Mammary epithelial cell (primary cell): ENCODE measurements at places on chromosomes 2 and 18.

- DNase-seq, result no peak
Observed at GRCh38 chr2:221571025-221571550, 1.0 kb downstream of the EPHA4 start.

GRCh38 chr2:126639276-126639675, 16.7 kb upstream of the GYPC start:
- no peak for DNase-seq

- no peak for DNase-seq
Observed at GRCh38 chr2:160254189-160254762, 54.2 kb upstream of the ITGB6 start.

DNA sequence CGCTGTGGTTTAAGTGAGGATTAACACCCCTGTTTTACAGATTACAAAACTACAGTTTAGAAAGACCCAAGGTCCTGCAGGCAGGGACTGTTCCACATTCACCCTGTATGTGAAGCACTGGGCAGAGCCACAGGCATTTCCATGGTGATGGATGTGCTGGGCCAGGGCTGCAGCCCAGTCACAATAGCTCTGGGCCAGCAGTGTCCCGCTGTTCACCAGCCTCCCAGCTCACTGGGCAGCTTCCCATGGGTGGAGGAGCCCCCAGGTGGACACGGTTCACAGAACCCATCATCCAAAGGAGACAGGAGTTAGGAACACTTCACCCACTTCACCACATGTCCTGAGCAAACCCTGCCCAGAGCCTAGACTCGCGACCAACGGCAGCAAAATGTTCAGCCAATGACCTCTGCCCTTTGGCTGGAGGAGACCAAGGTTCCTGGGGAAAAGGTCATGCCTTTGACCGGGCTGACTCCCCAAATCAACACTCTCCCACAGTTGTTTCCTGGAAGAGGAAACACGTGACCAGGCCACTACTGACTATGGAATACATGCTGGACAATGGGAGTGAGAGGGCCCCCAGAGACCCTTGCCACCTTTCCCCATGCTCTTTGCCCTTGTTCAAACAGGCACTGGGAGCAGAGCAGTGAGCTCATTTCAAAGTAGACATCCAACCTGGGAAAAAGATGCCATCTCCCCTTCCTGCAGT, 28.0 kb upstream of the SLC35F6 start:
- no peak for DNase-seq
